ENCODE measurements at places on chromosomes 7 and 10.

DNA sequence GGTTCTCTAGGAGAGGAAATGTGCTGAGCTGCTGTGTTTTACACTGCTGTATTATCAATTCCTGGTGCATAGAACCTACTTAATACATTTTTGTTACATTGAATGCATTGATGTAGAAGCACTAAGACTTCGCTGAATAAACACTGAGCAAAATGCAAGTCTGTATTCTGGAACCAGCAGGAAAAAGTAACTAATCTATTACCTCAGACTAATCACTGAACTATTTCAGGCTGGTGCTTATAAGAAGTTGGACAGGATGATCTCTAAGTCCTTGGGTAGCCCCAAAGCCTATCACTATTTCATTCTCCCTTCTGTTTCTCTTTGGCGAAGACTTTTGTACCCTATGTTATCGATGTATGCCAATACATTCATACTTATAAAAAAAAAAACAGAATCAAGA, 87.2 kb upstream of the LRRTM3 start:
- H3K36me3 ChIP-seq, result no peaks in the 10 kb centered on the region
- no peak for DNase-seq
- H3K4me3 ChIP-seq, result no peak overlapping the region
- H3K27ac ChIP-seq, result no peak overlapping the region
- H3K4me1 ChIP-seq, result no peaks in the 10 kb centered on the region

GRCh38 chr7:90988996-90989765, 275.1 kb upstream of the FZD1 start:
- H3K27me3 ChIP-seq, result no peaks in the 10 kb centered on the region
- no peaks in the 10 kb centered on the region for H3K36me3 ChIP-seq
- H3K4me3 ChIP-seq, result no peak overlapping the region
- no peak overlapping the region for H3K27ac ChIP-seq

GRCh38 chr10:71582506-71583475, 136.8 kb downstream of the C10orf105 start:
- H3K36me3 ChIP-seq, result no peaks in the 10 kb centered on the region
- peaks cover 3% of the 10 kb centered on the region for H3K27me3 ChIP-seq
- H3K4me3 ChIP-seq, result no peak overlapping the region
- peaks cover 5% of the 10 kb centered on the region for H3K4me1 ChIP-seq
- H3K27ac ChIP-seq, result no peak overlapping the region

DNA sequence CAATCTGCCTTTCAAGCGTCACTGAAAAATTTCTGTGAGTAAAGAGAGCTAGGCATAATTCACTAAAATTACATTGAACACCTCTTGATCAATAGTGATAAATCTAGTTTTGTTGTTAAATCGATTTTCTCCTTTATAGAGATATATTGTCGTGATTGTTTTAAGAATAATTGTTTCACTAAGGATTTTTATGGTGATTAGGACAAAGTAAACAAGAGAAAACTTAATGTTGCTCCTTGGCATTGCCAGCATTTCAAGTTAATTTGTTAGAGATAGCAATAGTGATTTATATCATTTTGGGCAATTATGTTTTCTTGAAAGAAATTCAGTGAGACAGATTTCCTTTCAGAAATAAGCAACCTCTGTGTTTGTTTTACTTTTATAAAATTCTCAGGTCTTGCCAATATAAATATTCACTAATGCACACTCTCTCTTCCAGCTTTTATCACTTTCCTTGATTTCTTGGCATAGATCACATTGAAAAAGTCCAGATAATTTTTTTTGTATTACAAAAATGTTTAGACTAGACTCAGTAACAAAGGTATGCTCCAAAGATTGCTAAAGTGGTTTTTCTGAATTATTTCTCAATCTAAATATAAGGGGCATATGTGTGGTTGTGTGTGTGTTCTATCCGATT, 538.7 kb downstream of the TFEC start:
- H3K4me1 ChIP-seq, result no peaks in the 10 kb centered on the region
- H3K36me3 ChIP-seq, result no peaks in the 10 kb centered on the region
- no peak for DNase-seq
- no peaks in the 10 kb centered on the region for H3K27me3 ChIP-seq
- H3K27ac ChIP-seq, result no peak overlapping the region

DNA sequence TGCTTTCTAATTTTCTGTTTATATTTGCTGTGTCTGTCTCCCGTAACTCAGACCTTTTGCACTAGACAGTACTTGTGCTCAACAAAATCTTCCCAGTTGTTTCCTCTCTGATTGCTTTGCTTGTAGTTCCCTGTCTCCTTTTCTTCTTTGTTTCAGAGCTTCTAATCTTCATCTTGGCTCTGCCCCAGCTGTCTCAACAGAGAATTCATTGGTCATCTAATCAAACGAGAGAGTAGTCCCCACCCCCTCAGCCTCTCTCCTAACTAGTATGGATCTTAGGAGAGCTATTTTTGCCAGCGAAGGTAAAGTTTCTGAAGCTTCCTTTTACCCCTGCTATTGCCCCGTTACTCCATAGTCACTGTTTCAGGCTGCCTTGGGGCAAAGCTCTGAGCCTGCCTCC, 32.8 kb downstream of the SLC26A4 start:
- no peak overlapping the region for H3K4me3 ChIP-seq
- H3K36me3 ChIP-seq, result no peaks in the 10 kb centered on the region
- peaks cover 6% of the 10 kb centered on the region for H3K27me3 ChIP-seq
- no peak for DNase-seq
- H3K4me1 ChIP-seq, result no peaks in the 10 kb centered on the region

DNA sequence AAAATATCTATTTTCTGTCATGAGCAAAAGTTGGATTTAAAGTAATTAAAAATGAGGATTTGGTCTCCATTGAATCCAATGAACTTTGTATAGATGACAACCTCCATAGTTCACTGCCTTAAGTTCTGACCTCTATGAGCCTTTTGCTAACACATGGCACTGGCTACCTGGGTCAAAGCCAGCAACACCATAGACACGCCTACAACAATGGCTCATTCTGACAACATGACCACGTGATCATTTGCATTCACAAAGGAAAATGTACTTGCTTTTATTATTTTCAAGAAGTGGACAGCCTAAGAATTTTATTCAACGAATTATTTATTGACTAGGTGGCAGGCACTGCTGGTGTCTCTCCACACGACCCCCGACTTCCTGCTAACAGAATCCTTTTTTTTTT, 90.6 kb downstream of the CARD11 start:
- peak overlapping the region; percentile 22 for H3K4me3 ChIP-seq
- H3K4me1 ChIP-seq, result peaks cover 84% of the 10 kb centered on the region
- H3K36me3 ChIP-seq, result peaks cover 86% of the 10 kb centered on the region
- H3K27ac ChIP-seq, result peak overlapping the region; percentile 60
- DNase-seq, result no peak

Measured in activated CD8-positive, alpha-beta T cell treated with anti-CD3 and anti-CD28 coated beads, Interleukin-2, amount 10 ng/mL, durations not matched to agents 7 days and 5 days (primary cell).